ENCODE measurements at places on chromosomes 1 and 21. TPM values are rescaled to one million over a fixed set of nuclear protein-coding genes. Genes with fewer than 3 reads are reported as not detected.

Gene TINAGL1
- 0.90 TPM for total RNA-seq

DNA sequence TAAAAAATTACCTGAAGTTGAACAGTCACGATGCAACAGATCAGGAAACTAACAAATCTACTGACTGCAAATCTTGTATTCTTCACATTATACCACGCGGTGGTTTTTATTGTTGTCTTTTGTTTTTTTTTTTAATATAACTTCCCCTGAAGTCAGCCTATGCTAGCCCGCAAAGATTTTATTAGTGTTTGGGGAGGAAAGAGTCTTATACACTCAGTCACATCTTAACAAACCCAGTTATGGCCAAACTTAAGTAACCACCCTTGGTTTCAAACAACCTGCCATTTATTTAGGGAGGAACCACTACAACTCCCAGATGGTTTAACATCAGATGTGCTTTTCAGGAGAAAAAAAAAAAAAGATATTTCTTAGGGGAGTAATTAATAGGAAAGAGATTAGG is 15.2 kb upstream of the GPR161 start:
- DNase-seq, result no peak

GRCh38 chr1:210981490-210981889 is 152.5 kb downstream of the KCNH1 start:
- DNase-seq, result no peak

GRCh38 chr1:110150330-110151174 is at the start of gene SLC6A17:
TSS of gene SLC6A17 (plus strand) at chr1:110150494. CDS start at chr1:110166930, 16,436 bp downstream.
- DNase-seq, result no peak

GRCh38 chr1:20612221-20612746 is 21.0 kb upstream of the PINK1 start:
- peak; percentile 42 for DNase-seq
